ENCODE measurements at places on chromosomes 4 and X.
A peak's percentile ranks its signal among the peaks of the same experiment; 100 is the strongest.

DNA sequence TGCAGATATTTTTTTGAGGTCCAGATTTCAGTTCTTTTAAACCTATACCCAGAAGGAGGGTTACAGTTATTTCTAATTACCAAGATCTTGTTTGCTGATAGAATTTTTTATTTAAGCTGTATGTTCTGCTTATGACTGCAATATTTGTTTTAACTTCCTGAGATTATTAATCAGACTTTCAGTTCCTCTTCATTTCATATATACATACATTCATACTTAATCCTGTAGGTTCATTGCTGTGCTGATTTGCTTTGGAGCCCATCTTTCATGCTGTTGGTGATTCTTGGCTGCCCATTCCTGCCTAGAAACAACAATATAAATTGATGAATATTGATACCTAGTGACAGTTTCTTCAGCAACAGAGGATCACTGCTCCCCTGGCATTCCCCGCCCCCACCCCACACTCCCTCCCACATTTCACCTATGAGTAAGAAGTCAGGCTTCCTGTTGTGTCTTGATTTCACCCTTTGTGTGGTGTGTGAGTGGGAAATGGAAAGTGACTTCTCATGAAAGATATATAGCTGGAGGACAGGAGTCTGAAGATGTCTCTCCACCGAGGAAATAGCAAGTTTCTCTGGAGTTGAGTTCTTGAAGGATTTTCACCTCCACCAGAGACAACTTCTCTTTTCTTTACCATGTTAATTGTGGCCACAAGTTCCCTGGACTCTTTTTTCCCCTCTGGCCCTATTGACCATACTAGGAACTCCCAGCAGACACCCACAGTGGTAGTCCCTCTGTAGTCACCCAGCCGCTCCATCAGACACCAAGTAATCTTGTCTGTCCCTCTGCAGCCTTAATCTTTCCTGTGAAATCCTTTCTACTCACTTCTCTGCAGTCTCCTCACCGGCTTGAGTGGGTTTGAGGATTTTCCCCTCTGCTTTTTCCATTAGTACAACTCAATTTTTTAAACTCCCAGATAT, 118.4 kb downstream of the ASB9 start:
- no peak for DNase-seq

- DNase-seq: no peak
Measured at GRCh38 chr4:165834116-165834515, 38.9 kb upstream of the TLL1 start.

GRCh38 chrX:49999087-49999486, 76.7 kb downstream of the CLCN5 start:
- no peak for DNase-seq

GRCh38 chrX:10089378-10089795, 67.4 kb upstream of the CLCN4 start:
- DNase-seq: no peak

- DNase-seq: no peak
Measured at GRCh38 chr4:186749611-186750281, 26.1 kb upstream of the FAT1 start.

DNA sequence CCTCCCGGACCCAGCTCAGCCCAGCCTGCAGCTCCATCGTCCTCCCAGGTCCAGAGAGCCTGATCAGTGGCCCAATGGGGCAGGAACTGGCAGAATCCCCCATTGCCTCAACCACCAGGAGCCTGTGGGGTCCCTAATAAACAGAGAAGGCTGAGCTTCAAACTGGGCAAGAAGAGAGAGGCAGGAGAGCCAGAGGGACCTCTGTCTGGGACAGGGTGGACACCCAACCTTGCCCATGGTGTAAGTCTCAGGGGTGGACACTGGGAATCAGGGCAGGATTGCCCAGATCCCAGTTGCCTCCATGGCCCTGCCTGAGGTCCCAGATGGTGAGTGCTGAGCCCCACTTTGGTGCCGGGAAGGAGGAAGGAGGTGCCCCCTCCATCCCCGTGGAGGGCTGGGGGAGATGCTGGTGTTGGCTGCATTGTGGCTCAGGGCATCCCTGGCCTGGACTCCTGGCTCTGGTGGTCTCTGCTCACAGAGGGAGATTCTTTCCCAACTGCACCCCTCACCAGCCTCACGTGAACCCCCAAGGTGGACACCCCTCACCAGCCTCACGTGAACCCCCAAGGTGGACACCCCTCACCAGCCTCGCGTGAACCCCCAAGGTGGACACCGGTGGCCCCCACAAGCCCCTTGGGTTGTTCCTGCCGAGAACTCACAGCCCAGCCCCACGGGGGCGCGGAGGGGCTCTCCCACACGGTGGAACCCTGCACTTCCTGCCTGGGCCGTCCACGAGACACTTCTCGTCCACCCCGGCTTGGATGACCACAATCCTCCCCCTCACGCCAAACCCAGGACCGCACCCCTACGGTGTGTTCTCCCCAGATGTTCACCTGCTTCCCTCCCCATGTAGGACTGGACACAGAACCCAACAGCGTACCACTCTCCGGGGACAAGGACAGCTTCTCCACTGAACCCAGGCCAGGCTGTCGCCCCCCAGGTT, 5.4 kb downstream of the CPLX1 start:
- no peak for DNase-seq

DNA sequence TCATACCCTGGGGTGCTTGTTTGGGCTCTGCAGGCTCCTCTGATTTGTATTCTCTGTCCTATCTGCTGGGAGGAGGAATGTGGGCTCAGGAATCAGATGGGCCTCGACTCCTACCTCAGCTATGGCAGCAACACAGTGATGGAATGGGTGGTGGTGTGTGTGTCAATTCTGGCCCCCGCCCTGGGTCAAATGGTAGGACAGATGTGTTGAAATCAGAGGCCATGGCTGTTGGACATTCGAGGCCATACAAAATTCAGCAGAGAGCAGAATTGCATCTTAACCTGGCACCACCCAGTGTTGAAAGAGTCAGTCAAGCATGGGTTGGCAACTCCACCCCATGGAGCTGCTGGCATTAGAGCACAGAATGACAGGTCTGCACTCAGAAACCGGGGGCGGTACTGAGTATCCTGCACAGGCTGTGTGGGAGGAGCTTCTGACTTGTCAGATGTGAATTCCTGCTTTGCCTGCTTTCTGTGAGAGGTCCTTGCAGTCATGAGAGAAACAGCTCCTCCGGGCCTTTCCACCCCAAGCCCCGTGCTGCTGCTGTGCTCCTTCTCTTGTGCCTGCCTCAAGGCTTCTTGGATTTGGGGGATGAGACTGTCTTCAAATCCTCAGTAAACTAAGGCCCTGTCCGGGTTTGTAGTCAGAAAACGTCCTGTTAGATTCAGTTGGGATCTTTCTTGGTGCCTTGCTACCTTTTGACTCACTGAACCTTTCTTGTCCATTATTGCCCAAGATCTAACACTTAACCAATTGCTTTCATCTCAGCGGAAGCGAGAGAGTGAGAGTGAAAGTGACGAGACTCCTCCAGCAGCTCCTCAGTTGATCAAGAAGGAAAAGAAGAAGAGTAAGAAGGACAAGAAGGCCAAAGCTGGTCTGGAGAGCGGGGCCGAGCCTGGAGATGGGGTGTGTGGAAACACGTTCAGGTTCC, 13.0 kb downstream of the DKC1 start:
- DNase-seq: no peak

- DNase-seq: no peak
Measured at GRCh38 chr4:5424901-5425300, 283.5 kb downstream of the EVC2 start.

- DNase-seq: no peak
Measured at GRCh38 chr4:11471618-11472017, 42.9 kb upstream of the HS3ST1 start.

GRCh38 chr4:181684310-181684709, 558.9 kb upstream of the TENM3 start:
- peak; percentile 12 for DNase-seq

DNA sequence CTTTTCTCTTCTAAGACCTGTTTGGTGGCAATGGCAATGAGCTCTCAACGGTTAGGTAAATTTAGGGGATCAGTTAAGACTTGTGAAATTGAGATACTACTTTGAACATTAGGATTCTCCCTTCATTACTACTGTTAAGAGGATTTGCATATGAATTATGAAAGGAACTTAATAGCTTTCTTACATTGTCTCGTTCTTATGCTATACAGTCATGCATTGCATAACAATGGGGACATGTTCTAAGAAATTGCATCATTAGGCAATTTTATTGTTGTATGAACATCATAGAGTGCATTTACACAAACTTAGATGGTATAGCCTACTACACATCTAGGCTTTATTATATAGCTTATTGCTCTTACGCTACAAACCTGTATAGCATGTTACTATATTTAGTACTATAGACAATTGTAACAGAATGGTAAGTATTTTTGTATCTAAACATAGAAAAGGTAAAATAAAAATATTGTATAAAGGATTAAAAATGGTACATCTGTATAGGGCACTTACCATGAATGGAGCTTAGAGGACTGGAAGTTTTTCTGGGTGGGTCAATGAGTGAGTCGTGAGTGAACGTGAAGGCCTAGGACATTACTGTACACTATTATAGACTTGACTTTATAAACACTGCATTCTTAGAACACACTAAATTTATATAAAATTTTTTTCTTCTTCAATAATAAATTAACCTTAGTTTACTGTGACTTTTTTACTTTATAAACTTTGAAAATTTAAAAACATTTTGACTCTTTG, 62.5 kb downstream of the PAQR3 start:
- no peak for DNase-seq

DNA sequence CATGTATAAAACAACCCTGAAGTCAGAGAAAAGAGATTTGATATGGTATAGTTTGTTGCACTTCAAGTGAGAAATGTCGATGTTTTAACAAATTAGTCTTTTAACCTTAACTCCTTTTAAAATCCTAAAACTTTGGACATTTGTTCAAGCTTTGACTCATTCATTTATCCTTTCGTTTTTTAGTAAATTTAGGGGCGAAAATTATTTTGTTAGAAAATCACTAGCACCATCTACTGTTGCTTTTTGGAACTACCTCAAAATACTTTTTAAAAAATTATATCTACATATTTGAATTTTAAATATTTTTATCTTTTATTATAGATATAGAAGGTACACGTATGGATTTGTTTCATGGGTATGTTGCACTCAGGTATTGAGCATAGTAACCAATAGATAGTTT, 165.1 kb upstream of the POF1B start:
- DNase-seq: no peak

GRCh38 chr4:65071564-65071963, 598.7 kb downstream of the EPHA5 start:
- DNase-seq: no peak

DNA sequence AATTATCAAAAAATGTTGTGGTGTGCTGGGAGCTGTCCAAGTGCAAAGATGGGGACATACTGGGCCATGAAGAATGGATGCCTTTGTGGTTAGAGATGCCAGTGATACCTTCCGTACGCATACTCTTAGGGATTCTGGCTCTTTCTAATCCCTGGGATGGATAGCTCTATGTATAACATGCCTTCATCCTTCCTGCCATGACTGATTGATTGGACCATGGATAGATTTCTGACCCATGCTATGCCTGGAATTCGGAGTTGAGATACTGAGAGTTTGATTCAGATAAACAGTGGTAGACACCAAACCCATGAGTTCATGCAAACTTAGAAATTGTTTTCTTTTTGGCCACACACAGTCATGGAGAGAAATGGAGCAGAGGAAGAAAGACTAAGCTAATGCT, 147.2 kb upstream of the WDFY3 start:
- DNase-seq: peak; percentile 72

- DNase-seq: no peak
Measured at GRCh38 chrX:49627086-49627777, 28.4 kb downstream of the GAGE1 start.

GRCh38 chrX:96244955-96245354, 439.7 kb upstream of the DIAPH2 start:
- no peak for DNase-seq

DNA sequence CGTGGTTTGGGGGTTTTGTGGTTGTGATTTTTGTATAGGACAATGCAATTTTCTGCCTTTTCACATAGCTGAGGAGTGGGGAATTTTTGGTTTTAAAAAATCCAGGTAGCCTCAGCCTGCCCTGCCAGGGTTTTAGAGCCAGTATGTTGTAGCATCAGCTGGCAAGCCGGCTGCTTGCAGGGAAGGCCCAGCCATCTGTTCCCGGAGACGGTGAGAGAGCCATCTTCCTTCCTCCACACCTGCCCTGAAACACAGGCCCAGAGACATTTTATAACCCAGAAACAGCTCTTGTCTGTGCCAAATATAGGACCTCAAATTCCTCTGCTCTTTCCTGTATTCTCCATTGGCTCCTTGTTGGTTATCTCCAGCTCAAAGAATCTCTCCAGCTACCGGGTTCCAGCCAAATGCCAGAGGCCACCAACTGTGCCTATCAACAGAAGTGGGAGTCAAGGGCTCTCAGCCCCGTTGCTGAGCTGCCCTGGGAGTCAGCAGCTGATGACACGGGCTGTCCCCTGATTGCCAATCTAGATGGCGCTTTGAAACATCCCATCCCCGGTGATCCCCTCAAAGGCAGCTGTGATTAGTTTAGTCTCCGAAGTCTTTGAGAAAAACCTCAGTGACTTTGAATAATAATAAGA, 595.2 kb downstream of the MID1IP1 start:
- DNase-seq: no peak

- DNase-seq: no peak
Measured at GRCh38 chr4:25540734-25541133, 114.9 kb upstream of the SLC34A2 start.
